Activated T-helper 1 cell treated with Interleukin-2 at 50 U/mL for 16 hours (primary cell): ENCODE measurements at places on chromosomes 13 and 19.
A peak's percentile ranks its signal among the peaks of the same experiment; 100 is the strongest.

DNA sequence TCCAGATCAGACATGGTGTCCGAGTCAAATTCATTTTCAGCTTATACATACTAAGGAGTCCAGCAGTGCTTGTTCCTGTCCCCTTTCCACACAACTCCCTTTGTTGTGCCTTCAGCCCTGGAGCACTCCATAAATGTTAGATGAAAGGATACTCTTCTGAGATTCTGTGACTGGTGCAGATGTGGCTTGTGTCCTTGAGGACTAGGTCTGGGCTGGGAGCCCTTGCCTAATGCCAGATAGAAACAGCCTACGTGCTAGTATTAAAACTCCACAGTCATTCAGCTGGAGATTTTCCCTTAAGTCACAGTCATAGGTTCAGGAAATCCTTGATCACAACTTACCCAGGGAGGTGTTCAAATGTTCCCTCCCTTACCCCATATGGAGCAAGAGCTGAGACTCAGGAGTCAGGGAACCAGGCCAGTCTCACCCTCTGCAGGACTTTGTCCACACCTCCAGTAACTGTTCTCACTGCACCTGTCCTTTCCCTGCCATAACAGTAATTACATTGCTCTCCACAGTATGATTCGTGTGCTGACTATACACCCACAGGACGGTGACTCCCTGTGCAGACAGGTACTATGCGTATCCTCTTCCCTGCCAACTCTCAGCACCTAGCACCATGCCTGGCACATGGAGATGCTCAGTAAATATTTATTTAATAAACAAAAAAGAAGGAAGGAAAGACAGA lies 15.5 kb upstream of the SERPINE3 start:
- DNase-seq = no peak

DNA sequence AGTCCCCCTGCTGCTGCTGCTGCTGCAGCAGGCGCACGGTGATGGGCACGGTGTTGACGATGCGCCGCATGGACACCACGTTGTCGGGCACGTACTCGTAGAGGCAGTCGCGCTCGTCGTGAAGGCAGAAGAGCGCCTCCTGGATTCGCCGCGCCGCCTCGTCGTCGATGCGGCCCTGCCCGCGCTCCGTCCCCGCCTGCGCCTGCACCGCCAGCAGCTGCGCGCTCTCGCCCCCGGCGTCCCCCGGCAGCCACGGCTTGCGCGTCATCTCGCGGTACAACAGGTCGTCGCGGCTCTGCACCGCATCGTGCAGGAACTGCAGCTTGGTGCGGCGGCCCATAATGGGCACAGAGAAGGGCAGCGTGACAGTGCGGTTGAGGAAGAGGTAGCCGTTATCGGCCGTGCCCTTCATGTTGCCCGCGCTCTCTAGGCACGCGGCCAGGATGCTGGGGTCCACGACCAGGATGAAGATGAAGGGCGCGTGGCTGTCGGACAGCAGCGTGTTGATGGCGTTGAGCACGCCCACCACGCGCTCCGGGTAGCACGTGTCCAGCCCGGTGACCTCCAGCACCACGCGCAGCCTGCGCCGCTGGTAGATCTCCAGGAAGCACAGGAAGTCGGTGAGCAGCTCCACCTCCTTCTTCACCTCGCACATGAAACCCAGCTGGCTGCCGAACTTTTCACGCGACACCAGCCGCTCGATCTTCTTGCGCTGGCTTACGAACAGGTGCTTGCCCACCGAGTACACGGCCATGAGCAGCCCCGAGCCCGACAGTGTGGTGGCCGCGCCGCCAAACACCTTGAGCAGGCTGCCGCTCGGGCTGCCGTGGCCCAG lies 8.1 kb downstream of the NKPD1 start:
- DNase-seq = peak; percentile 25

DNA sequence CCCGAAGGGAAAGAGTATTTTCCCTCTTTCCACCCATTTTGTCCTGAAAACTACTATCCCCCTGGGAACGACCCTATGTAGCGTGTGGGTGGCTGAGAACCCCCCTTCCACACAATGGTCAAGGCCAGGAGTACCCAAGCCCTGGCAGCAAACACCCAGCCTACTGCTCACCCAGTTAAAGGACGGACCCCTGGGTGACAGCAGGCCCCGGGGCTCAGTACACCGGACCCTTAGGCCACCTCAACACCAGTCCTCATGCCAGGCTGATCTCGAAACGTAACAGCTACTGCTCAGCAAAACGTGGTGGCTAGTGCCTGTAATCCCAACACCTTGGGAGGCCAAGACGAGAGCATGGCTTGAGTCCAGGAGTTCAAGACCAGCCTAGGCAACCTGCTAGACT lies 1.4 kb downstream of the ANKRD27 start:
- DNase-seq = no peak

DNA sequence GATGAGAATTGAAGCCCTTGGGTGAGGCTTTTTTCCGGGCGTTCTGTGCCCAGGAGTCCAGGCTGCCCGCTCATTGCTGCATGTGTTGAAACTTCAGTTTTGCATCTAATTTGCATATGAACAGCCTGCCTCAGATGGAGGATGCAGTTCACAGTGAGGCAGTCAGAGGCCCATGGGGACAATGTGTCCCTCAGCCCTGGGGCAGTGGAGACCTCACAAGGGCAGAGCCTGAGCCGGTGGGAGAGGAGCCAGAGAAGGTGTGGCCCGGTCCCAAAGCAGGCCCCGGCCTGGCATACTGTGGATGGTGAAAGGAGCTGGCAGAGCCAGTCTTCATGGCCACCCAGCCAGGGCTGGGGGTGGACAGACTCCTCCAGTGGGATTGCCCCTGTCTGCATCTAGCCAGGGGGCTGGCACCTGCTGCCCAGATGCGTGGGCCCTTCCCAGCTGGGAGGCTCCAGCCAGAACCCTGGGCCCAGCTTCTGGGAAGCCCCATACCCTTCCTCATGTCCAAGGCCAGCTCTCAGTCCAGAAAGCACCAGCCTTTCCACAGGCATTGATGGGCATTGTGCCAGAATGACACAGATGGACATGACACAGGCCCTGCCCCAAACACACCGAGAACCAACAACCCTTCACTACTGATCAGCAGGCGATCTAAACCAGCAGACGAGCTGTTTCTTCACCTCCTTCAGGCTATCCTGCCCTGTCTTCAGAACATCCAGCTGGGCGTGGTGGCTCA lies 32.9 kb upstream of the KCTD15 start:
- no peak for DNase-seq

DNA sequence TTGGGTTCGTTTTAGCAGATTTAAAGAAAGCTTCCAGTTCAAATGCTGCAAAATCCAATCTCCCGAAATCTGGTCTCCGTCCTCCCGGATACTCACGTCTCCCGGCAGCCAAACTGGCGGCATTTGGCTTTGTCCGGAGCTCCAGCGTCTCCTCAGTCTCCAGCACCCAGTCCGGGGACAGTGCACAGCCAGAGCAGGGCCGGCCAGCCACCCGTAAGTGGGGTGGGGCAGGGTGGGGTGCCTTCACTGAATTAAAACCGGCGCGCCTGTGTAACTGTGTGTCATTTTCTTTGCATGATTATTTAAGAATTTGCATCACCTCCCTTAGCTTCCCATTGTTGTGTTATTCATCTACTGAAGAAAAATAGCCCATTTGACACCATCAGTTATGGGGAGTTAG lies 280.6 kb downstream of the MTUS2 start:
- DNase-seq = no peak

GRCh38 chr13:98959786-98960605 lies 17.9 kb downstream of the DOCK9 start:
- no peak for DNase-seq

DNA sequence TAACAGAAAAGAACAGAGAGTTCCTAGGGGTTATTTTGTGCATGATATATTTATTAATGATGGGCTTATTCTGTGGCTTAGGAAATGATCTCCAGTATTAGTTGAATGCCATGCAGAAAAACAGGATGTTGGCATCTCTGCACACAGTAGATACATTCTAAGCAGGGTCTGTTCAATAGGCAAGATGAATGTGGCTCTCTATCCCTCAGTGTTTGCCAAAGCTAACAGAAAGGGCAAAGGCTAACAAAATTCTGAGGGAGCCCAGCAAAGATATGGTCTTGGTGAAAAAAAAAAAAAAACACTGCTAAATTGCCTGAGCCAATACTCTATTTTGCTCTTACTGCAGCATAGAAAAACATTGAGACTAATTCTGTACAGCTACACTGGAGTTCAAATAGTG lies 1095.8 kb downstream of the UQCRFS1 start:
- no peak for DNase-seq

GRCh38 chr13:65562305-65562704 lies 1667.8 kb downstream of the PCDH9 start:
- DNase-seq = no peak

GRCh38 chr13:30314069-30314468 lies 6.7 kb upstream of the KATNAL1 start:
- no peak for DNase-seq

DNA sequence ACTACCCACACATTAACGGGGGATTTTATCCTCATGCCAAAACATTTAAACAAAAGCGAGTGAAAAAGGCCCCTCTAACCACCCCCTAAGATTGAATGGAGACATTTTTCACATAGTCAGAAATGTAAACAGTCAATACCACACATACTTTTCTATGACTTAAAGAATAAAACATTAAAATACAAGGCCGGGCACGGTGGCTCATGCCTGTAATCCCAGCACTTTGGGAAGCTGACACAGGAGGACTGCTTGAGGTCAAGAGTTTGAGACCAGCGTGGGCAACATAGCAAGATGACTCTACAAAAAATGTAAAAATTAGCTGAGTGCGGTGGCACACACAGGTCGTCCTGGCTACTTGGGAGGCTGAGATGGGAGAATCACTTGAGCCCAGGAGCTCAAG lies 47.3 kb downstream of the MPHOSPH8 start:
- DNase-seq = no peak

DNA sequence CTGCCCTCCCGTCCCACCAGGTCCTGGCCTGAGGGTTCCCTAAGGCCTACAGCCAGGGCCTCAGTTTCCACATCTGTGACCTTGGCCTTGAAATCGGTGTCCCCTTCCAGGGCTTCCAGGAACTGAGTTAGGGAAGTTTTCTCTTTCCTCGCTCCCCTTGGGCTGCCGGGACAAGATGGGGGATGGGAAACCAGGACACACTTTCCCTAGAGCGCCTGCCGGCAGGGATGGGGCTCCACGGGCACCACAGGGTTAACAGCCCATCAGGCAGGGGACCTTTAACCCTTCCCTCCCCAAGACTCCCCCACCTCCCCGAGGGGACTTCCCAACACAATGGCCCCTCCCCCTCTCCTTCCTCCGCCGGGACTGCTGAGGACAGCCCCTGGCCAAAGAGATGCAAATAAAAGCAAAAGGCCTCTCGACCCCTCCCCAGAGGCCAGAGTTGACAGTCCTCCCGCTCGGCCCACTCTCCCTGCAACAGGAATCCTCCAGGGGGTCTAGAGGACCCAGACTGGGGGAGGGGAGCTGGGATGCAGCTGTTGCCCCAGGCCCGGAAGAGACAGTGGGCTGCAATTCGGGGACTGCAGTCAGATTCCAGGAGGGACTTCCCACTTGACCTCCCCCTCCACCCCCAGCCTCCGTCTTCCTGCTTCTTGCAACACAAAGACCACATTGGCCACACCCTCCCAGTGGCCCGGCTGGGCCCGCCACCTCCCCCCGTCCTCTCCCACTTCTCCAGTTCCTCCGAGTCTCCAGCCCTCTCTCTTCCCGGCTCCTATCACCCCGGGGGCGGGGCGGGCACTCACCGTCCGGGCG lies 3.4 kb downstream of the BBC3 start:
- no peak for DNase-seq

DNA sequence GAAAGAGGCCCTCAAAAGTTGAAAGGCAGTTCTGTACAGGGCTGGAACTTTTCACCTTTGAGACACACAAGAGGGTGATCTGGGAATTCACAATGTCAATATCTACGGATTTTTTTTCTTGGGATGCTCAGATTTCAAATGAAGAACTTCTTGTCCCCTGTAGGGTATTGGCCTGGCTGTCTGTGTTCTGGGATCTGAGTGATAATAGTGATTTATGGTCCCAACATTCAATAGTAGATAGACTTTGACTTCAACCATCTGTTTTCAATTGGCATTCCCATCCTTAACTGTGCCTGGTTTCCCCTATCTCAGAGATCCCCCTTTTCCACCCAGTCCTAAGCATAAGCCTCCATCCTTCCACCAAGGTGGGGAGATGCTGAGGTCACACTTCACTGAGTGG lies 274.1 kb downstream of the COG6 start:
- DNase-seq = no peak

- no peak for DNase-seq
Measured at GRCh38 chr13:22773465-22773864, 407.3 kb upstream of the SGCG start.

DNA sequence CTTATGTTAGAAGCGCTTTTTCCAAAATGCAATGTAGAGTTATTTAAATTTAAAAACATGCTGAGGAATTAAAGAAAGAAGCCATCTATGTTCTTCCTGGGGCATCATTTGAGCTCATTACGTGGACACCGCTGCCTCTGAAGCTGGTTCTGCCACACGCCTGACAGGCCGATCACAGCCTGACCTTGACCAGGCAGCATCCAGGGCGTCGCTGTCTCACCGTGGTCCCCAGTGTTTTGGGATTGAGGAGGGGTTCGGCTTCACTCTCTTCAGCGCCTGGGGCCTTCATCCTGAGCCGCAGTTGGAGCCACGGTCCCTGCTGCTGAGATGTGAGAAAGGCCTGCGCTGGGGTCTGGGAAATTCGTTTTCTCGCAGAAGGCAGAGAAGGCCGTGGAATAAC lies 64.0 kb downstream of the ATP11A start:
- no peak for DNase-seq

GRCh38 chr19:17686592-17687024 lies 1.5 kb downstream of the UNC13A start:
- DNase-seq = no peak

DNA sequence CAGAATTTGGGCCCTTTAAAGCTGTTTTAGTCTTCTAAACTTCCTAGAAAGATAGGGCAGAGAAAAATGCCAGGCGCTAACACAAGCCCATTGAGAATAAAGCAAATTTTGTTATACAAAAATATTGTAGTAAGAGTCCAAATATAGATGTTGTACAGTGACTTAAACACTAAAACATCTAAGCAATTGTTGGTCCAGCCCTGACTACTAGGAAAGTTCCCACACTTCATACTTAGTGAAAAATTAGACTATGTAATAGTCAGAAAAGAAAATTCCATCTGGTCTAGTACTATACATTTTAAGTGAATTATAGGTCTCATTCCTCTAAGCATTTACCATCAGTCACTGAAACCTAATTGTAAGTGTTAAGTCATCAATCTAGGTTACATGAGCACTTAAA lies 1518.3 kb upstream of the SLC10A2 start:
- no peak for DNase-seq

DNA sequence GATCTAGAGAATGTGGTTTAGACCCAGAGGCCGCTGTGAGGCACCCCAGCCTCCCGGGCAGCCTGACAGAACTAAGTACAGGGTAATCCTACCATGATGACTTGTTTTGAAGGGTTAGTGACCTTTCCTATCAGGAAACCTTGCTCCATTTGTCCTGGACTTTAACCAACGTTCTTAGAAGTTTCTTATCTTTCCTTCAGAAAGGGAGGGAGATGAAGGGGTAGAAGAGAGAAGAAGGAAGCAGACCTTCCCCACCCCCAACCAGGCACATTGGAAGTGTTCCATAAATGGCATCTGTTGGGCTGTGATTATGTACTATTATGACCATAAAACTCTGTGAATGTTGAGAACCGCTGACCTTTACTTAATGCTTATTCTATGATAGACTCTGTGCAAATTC lies 184.2 kb downstream of the OXGR1 start:
- no peak for DNase-seq
